ENCODE measurements at places on chromosomes 6 and 20.

- no peak for DNase-seq
Measured at GRCh38 chr20:61439251-61439650, 187.2 kb downstream of the CDH4 start.

DNA sequence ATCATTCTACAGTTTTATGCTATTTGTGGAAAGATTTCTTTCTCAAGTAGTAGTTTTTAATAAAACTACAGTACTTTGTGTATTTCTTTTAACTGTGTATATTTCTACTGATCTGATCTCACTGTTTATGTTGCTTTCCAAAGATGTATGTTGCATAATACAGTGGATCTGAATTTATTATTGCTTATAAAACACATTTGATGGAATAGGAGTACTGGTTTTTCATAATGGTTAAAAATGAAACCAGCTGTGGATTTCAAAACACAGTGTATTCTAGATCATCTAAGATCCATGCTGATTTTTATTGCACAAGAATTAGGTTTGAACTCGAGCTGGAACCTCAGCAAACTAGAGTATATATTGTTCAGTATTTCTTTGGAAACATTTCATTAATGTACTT is 8.0 kb downstream of the NKX2-4 start:
- no peak for DNase-seq

GRCh38 chr6:35046103-35046502 is 95.0 kb downstream of the TCP11 start:
- no peak for DNase-seq

DNA sequence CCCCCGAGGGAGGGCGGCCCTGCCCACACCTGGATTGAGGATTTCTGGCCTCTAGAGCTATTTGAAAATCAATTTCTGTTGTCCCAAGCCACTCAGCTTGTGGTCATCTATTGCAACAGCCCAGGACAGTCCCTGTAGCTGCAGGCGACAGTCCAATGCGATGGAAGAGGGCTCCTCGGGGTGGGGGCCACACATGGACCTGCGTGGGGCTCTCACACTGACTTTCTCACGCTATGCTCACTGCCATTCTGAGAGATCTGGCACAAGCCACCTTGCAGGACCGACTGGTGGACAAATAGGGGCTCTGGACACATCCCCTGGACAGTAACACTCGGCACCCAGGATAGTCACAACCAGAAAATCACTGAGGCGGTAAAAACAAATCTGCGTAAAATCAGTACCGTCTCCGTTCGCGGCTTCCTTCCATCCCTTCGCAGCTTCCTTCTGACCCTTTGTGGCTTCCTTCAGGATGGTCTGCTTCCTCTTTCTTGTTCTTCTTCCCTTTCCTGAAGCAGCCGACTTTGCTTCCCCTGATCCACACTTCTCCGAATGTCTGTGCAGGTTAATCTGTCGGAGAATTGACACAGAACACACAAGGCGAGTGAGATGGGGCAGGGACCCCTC is 21.8 kb downstream of the CTCFL start:
- DNase-seq: no peak

- DNase-seq: no peak
Measured at GRCh38 chr20:17273717-17274116, 46.9 kb downstream of the PCSK2 start.

GRCh38 chr6:24105191-24105590 is 20.8 kb upstream of the NRSN1 start:
- DNase-seq: no peak

GRCh38 chr20:15847196-15847784 is 726.0 kb downstream of the KIF16B start:
- no peak for DNase-seq

DNA sequence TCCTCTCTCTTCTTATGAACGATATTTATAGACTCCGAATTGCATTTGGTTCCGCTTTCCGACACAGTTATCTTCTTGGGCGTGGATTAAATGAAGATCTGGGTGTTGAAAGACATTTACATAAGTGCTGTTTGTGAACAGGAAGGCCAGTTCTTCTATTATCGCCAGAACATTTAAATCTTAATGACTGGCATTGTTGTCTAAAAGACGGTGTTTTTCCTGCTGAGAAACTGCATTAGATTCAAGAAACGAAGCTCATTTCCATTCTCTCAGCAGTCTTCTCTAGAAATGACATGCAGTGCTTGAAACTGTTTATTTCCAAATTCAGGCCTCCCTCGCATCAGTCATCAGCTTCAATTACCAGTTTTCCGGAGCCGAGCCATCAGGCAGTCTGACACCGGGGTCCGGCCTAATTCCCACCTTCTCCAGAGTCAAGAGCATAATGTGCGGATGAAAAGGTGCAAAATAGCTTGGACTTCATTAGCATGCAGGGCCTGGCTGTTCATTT is 16.0 kb downstream of the LINC00237 start:
- no peak for DNase-seq

DNA sequence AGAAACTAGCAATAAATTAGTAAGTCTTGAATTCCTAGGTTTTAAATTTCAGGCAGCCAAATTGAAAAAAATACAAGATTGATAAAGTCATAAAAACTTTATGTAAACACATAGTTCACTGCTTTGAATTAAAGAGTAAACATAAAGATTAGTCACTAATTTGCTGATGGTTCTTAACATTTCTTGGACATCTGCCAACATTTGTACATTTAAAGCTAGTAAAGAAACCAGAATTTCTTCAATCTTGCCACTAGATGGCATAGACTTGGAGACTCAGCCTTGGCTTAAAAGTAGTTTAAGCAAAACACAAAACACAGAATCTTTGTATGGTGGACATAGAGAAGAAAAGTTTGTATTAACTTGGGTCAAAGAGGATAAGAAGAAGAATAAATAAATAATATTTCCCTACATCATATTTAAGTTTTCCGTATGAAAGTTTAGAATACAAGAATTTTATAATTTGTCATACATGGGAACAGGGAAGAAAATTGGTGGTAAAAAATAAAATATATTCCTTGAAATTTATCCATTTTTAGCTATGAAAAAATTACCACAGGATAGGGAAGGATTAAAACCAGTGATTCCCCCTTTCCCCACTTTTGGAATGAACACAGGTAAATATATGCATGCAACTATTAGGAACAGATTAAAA is 41.7 kb upstream of the FAM135A start:
- DNase-seq: no peak

- DNase-seq: no peak
Measured at GRCh38 chr20:54133434-54134427, 40.1 kb downstream of the CYP24A1 start.

DNA sequence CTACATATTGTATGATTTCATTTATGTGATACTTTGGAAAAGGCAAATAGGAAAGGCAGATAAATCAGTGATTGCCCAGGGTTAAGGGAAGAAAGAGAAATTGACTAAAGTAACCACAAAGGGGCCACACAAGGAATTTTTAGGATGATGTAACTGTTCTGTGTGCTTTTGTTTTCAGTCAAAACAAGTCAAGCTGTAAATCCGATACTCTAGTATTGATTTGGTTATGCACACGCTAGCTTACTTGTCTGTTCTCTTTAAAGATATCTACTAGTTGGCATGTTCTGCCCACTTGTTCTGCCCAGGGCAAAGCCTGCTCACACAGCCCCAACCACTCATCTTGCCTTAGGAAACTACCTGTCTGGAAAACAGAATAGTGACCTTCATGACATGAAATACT is 6.4 kb downstream of the FBXL4 start:
- no peak for DNase-seq

- DNase-seq: no peak
Measured at GRCh38 chr20:63228806-63229205, 6.9 kb upstream of the BIRC7 start.

DNA sequence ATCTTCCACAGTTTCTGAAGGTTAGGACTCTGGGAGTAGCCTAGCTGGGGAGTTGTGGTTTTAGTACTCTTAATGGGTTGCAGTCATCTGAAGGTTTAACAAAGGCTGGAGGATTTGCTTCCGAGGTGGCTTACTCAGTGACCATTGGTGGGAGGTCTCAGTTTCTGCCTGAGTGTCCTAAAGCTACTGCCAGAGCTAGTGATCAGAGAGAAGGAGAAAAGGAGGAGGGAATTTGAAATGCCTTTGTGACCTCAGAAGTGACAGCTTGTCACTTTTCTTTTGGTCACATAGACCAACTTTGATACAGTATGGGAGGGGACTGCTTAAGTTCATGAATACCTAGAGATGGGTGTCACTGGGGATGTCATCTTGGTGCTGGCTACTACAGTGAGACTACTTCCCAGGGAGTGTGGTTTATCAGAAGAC is 41.3 kb downstream of the NCOA3 start:
- DNase-seq: no peak
